ENCODE measurements at places on chromosomes 7 and 10.

- DNase-seq: no peak
Observed at GRCh38 chr7:18583305-18583704, 87.8 kb downstream of the HDAC9 start.

DNA sequence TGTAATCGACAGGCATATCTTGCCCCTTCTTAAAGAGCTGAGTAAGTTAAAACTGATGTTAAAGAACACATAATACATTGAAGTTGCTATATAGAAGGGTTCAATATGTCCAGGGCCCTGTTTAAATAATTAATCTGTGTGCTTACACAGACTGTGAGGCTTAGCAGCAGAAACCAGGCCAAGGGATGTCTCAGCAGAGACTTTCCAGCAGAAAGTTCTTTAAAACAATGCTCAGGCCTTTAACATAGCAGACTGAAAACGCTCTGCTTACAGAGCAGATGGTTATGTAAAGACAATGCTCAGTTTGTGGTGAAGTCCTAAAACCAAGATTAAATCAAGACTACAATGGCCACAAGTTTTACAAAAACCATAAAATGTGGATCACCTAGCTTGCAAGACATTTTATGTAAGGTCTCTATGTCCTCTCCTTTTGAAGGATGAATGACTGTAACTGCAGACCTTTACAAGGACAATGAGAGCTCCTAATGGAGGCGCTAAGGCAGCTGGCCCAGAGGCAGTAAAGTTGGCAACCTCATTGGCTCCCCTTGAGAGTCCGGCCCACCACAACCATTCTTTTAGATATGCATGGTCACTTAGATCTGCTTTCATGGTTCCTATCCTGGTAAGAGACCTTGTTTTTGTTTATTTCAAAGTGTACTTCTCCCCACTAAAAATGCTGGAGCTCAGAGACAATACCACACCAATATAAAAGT lies 56.3 kb downstream of the FZD1 start:
- DNase-seq: no peak

DNA sequence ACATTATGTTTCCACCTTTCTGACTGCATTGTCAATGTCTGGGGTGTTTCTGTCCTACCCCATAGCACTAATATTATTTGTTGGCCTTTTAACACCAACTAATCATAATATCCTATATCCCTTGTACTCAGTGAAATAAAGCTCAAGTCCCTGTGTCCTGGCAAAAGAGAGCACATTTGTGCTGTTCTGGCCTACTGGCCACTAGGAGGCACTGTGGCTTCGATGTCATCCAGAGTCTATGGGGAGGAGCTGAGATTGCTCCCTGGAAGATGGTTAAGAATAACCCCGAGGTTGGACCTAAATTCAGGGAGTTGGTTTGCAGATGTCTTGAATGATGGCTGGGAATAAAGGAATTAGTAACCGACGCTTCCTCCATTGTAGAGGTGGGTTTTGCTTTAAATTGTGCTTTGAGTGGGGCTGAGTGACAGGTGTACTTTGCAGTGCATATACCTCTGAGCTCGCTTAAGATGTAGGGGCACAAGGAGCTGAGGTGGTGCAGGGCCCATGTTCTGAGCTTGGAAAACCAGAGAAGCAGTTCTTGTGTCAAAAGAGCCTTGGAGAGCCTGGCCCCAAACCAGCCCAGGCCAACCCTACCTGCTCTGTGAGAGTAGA lies 191.2 kb upstream of the PRSS1 start:
- DNase-seq: no peak

GRCh38 chr10:6565588-6565987 lies 14.5 kb downstream of the PRKCQ start:
- DNase-seq: no peak

GRCh38 chr10:35270100-35270499 lies 66.2 kb upstream of the CCNY start:
- no peak for DNase-seq

DNA sequence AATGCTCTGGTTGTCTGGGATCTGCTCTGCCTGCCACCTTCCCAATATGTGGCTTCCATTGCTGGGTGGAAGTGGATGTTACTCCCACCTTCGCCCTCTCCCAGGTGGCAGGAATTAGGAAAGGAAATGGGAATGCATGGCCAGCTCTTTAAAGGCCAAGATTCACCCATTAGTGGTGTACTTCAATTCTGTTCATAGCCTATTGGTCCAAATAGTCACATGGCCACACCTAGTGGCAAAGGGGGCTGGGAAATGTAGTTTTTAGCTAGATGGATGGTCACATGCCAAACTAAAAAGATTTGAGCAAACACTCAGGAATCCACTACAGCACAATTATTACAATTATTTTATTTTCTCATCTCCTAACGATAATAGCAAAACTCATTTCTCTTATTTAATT lies 135.1 kb downstream of the NPY start:
- DNase-seq: no peak

DNA sequence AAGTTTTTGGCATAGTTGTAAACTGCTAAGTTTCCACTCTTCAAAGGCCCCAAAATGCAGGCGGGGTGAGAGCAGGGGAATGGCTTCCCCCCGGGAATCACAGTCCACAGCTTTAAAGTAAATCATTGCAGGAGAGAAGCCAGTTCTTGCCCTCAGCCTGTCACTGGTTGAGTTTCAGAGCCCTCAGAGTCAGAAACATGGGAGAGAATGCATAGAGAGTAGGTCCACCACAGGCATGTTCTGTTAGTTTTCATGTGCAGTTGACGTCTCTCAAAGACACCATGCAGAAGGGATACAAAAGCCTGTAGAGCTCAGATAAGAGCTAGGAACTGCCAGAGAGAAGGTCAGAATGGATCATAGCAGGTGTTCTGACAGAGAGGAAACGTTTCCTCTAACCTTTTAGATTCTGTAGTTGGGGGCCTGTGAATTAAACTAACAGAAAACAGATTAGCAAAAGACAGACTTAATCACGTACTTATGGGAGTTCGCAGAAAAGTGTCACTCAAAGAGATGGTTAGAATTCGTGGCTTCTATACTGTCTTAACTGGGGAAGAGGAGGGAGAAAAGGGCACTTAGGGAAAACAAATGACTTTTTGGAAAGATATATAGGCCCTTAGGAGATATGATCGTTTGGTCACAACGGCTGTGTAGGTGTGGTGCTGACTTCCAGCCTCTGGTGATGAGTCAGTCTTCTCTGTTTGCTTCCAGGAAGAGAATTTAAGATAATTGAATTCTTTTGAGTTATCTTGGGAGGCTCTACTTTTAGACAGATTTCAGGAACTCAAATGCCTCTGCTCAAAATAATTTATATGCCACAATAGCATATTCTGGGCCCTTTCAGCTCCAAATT lies 48.0 kb upstream of the MSRB2 start:
- no peak for DNase-seq

GRCh38 chr10:67587771-67588170 lies 108.2 kb downstream of the CTNNA3 start:
- DNase-seq: no peak

DNA sequence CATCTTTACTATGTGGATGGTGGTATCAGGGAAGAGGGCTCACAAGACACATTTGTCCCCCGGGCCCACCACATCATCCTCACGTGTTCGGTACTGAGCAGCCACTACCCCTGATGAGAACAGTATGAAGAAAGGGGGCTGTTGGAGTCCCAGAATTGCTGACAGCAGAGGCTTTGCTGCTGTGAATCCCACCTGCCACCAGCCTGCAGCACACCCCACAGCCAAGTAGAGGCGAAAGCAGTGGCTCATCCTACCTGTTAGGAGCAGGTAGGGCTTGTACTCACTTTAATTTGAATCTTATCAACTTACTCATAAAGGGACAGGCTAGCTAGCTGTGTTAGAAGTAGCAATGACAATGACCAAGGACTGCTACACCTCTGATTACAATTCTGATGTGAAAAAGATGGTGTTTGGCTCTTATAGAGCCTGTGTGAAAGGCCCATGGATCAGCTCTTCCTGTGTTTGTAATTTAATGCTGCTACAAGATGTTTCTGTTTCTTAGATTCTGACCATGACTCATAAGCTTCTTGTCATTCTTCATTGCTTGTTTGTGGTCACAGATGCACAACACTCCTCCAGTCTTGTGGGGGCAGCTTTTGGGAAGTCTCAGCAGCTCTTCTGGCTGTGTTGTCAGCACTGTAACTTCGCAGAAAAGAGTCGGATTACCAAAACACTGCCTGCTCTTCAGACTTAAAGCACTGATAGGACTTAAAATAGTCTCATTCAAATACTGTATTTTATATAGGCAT lies 9.1 kb upstream of the CSGALNACT2 start:
- no peak for DNase-seq

DNA sequence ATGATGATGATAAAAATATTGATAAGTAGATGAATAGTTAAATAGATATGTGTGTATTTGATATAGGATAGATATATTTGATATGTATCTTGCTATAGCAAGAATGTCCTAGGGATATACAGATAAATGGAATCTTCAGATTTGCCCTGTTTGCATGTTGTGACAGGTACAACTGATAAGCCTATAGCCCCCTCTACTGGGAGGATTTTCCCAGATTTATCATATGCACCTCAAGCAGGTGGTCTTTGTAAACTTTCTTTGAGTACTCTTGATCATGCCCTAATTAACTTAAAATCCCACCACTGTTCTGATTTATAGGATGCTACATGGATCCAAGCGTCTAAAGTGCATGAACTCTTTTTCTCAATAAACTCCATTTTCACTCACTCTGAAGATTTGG lies 1050.7 kb downstream of the SORCS3 start:
- DNase-seq: no peak

- DNase-seq: no peak
Observed at GRCh38 chr10:23516530-23516929, 77.7 kb downstream of the OTUD1 start.

DNA sequence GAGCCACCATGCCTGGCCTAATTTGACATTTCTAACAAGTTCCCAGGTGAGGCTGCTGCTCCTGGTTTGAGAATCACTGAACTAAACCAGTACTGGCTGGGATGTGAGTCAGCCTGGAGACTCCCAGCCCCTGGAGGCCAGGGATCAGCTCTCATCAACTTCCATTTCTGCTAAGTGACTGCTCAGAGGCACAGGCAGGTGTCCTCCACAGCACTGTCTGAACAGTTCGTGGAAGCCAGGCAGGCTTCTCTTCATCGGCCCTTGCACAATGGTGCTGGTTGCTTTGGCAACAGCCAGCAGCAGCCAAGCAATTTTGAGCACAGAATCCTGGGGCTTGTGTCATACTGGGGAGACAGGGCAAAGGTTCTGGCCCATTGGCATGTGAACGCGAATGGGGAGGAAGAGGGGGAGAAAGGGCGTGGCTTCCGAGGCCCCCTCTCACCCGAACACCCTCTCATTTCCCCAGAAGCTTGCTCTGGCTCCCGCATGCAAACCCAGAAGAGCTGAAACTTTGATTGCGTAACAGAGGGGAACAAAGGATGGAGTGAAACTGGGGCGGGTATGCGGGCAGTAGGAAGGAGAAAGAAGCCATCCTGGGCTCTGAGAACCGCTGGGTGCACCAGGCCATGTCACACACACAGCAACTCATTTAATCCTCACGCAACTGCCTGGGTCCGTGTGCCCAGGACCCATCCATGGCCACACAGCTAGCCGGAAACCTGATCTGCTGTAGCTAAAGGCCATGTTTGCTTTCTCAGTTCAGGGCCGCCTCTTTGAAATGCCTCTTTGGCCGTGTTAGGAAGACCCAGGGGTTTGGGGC lies 9.0 kb upstream of the POR start:
- no peak for DNase-seq

- DNase-seq: no peak
Observed at GRCh38 chr7:40793132-40793531, 658.3 kb downstream of the SUGCT start.

DNA sequence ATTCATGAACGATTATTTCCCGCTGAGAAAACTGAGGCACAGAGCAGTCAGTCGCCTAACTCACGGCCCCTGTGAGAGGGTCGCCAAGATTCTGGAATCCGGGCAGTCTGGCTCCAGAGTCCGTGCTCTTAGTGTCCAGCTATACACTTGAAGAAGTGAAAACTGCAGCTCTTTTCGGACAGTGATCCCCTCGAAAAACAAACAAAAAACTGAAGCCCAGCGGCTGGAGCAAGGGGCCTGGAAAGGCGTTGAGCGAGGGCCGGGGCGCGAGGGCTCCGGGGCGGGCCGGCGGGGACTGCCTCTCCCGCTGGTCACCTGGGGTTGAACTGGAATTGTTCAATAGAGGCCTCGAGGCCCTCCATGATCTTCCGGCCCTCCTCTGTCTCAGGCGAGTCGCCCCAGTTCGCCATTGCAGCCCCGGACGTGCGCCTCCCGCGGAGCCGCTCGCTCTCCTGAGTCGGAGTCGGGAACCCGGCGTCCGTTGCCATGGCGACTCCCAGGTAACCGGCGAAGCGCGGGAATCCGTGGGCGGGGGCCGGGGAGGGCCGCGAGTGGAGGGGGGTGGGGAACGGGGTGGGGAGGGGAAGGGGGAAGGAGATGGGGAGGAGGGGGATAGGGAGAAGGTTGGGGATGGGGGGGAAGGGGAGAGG lies 881 bp downstream of the C10orf67 start:
- peak; percentile 12 for DNase-seq

DNA sequence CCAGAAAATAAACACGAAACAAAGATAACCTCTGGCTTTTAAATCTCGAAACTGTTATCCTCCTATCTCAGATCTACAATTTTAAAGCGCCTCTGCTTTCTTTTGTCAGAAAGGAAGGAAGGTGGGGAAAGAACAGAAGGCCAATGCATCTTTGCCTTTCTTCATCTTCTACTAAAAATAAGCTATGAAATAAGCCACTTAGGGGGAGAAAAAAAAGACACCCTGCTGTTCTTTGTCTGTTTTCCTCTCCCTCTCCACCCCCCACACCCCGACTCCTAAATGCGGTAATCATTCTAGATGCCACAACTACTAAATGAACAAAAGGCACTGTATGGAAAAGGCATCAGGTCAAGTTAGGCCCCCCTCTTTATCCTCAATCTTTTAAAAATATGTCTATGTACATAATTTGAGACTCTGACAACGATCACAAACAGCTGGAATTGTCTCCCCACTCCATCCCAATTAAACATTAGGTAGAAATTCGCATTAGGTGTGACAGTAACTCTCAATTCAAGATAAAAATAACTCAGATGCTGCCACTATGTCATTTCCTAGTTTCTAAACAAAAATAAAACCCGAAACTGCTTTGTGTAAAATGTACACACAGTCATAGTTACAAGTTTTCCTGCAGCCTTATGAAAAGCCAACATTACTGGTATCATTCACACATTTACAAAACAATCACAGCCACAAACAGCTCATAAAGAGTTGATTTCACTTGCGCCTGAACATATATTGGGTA lies 2.4 kb downstream of the UBE2H start:
- DNase-seq: no peak

DNA sequence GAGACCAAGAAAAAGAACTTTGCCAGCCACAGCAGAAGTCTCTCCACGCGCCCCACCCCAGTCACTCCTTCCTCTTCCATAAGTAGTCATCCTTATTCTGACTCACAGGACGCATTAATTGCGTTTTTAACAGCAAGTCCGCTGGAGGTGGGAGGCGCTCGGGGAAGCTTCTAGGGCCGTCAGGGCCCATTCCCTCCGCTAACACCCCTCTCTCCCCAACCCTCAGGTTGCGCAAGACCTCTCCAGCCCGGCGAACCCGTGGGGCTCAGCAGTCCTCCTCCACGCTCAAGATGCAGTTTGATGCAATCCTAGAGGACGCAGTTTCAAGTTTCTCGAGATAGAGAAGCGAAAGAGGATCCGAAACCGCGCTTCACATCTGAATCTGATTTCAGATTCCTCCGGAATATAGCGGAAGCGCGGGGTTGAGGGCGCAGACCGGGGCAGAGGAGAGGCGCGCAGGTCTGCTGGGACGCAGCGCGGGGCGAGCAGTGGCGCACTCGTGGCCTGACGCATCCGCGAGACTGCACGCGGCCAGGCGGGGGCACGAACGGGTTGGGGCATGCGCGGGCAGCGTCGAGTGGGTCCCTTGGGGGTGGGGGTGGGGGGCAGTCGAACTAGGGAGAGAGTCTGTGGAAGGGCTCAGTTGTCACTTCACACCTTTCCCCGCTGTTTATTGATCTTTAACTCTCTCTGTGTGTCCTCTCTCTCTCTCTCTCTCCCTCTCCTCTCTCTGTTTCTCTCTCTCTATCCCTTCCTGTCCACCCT lies 37.8 kb upstream of the PSAP start:
- peak; percentile 38 for DNase-seq
